ENCODE measurements at places on chromosomes 3 and 15.

GRCh38 chr3:45035441-45036301 lies 9.6 kb downstream of the CLEC3B start:
- no peak for DNase-seq

DNA sequence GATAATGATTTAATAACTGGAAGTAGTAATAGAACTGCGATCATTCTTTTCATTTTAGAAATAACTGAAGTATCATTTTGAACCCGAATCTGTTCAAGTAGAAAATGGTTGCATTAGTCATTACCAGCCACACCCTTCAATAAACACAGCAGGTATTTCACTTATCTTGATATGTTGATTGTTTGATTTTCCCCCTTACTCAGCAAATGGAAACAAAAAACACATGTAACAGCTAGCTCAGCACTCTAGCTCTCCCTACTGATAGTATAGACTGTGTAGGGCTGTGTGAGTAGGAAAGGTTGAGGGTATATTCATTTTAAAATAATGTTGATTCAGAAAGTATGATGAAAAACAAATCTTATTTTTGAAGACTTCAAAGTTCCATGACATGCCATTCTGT lies 1.1 kb upstream of the GPR149 start:
- no peak for DNase-seq

DNA sequence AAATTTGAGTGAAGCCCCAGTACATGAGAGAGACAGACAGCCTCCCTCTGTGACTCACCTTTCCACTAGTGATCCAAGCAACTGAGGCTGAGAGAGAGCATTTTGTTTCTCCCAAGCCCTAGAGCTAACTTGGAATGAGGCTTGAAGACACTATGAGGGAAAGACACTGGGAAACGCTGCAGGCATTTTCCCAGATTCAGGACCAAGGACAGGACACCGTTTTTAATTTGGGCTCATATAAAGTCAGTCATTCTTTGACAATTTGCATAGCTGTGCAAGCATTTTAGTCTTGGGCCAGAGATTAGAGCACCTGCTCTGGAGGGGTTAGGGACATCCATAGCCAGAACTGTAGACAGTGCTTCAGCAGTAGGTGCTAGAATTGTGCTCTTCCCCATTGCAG lies 249.0 kb downstream of the AGBL1 start:
- DNase-seq = no peak

DNA sequence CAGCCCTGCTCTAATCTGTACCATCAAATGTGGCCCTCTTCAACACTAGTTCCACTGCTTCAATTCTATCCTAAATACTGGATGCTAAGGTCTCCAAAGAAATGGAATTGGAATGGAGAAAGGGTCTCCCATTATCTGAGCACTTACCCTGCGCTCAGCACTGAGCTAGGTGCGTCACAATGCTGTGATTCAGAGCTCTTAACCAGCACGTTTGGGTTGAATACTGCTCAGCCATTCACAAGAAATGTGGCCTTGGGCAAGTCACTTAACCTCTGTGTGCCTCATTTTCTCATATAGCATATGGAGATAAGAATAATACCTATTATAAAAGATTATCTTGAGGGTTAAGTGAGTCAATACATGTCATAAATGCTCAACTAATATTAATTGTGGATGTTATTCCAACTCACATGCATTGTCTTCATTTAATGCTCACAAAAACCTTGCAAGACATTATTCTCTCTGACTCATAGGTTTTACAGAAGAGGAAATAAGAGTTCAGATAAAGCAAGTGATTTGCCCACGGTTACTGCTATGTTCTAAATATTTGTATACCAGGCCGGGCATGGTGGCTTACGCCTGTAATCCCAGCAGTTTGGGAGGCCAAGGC lies 27.4 kb upstream of the SRGAP3 start:
- no peak for DNase-seq

DNA sequence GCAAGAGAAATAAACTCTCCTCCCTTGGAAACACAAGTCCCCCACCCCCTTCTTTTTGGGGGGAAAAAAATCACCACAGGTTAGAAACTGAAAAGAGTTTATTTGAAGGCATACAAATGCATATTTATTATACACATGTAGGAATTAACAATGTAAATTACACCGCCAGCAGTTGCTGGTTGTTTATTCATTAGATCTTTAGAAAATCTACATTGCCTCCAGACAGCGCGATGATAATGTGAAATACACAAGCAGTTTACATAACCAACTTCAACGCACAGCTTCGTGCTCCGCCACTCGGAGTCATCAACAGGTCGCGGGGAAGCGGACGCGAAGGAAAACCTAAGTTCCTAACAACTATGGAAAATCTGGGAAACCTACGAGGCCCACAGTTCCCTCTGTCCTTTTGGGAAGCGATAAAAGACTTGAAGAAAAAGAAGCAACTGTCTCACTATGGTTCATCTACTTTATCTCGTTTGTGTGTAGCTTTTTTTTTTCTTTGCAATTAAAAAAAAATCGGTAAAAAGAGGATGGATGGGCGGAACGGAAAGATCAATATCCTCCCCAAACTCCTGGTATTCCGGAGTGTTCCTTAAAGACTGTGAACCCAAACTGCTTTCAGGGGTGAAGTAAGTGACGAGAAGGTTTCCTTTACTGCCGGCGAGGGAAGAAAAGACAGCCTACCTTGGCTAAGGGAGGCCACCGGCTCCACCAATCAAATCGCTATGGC lies 8.4 kb upstream of the FOXB1 start:
- no peak for DNase-seq

- no peak for DNase-seq
These were observed 33.2 kb downstream of the TPRG1 start for GRCh38 chr3:189204937-189205336.

- DNase-seq = no peak
These were observed 46.8 kb downstream of the PRICKLE2 start for GRCh38 chr3:64178419-64178818.

DNA sequence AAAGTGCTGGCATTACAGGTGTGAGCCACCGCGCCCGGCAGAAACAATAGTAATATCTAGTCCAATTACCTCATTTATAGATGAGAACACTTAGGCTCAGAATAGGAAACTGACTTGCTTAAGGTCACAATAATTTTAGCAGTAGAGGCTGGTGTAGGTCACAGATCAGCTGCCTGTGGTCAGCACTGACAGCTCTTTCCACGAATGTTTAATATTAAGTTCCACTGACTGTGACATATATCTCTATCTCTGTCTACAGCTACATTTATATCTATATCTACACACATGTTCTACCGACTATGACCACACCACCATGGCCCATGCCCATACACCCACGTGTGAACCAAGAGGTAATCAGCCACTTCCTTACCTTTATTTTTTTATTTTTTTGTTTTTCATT lies 40.2 kb upstream of the DLG1 start:
- no peak for DNase-seq

GRCh38 chr3:168091941-168092340 lies 3.8 kb downstream of the GOLIM4 start:
- DNase-seq = no peak

All from activated T-helper 1 cell treated with Interleukin-2 at 50 U/mL for 16 hours (primary cell).